ENCODE measurements at places on chromosomes 6 and 20.

DNA sequence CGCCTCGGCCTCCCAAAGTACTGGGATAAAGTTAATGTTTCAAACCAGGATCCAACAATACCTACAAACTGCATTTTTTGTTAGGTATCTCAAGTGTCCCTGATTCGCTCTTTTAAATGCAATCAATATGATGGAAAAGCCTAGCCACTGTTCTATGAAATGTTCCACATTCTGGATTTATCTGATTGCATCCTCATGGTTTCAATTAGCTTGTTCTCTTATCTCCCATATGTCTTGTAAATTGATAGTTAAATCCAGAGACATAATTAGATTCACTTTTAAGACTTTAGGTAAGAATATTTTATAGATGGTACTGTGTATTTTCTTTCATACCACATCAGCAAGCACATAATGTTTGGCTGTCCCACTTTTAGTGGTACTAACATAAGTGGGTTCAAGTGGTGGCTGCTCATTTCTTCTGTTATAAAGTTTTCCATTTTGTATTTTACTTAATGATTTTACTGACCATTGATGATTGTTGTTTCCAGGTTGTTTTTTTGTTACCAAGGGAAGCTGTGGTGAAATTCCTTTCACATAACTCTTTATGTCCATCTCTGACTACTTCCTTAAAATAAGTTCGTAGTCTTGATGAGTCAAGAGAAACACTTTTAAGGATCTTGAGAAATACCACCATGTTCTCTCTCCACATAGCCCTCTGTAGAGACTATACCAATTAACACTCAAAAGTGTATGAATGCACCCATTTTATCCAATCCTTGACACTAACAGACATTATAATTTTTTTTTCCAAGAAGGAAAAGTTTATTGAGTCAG lies 40.5 kb downstream of the RNGTT start:
- DNase-seq: no peak

- peak; percentile 47 for DNase-seq
Observed at GRCh38 chr6:89375427-89376267, 23.1 kb upstream of the UBE2J1 start.

DNA sequence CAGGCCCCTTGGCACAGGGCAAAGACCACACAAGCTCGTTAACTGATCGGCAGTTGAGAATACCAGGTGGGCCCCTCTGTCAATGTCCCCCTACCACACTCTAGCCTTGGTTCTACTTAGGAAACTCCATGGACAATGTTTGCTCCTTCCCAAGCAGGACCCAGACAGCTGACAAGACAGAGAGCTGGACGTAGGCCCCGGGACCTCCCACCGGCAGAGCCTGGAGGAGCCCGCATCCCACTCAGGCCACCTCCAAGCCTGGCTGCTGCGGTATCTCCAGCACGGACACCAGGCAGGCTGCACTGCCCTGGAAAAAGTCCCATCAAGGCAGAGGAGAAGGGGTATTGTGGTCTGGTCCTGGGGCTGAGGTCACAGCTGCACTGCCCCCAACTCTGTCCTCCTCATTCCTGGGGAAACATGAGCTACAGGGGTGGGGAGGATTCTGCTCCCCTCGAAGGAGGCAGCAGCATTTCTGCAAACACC lies 6.2 kb upstream of the GRM4 start:
- no peak for DNase-seq

GRCh38 chr6:39590871-39591393 lies 134.3 kb downstream of the KIF6 start:
- DNase-seq: no peak

DNA sequence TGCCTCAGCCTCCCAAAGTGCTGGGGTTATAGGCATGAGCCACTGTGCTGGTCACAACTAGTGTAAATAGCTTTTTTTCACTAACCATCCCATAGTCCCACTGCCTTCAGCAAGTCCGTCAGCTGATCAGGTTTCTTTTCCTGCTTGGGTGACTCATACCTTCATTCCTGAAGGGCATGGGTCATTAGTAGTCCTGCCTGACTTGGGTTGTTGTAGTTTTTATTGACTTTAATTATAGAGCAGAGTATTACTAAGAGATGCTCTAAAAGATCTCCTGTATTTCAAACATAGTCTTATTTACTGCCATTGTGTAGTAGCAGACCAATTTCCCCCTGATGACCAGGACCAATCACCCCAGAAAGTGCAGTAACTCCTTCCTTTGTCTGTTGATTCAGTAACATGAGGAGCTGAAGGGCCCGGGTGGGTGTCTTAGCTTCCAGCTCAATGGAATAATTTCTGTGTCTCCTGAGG lies 25.8 kb downstream of the HLA-C start:
- no peak for DNase-seq

All from NCI-H1092 treated with DMSO at 0.1 percent for 48 hours (cell line).